ENCODE measurements at places on chromosomes 11 and 22.
A peak's percentile ranks its signal among the peaks of the same experiment; 100 is the strongest.

DNA sequence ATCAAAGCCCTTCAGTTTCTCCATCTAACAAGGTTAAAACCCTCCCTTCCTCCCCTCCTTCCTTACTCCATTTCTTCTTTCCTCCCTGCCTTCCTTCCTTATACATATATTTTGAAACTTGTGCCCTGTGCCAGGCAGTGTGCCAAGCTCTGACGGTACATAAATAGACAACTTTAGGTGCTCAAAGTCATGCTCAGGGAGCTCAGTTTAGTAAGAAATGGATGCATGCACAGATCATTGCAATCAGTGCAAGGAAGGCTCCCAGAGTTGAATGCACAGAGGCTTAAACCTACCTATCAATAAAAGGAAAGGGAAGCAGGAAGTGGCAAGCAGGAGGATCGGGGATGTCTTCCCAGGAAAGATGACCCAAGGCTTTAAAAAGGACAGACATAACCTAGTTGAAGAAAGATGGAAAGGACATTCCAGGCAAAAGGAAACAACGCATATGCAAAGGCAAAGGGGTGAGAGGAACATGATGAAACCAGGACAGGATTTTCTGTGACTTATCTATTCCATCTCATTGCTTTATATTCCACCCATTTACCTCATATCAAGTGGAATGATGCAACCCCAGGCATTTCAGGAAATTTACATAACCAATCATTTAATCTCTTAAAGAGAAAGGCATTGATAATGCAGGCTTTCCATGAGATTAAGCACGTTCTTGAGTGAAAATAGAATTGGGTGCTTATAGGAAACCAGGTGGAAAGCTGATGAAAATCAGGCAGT is 13.2 kb downstream of the FZD4 start:
- DNase-seq, result no peak

GRCh38 chr22:23548501-23549197 is 31.4 kb downstream of the IGLL1 start:
- DNase-seq, result no peak

DNA sequence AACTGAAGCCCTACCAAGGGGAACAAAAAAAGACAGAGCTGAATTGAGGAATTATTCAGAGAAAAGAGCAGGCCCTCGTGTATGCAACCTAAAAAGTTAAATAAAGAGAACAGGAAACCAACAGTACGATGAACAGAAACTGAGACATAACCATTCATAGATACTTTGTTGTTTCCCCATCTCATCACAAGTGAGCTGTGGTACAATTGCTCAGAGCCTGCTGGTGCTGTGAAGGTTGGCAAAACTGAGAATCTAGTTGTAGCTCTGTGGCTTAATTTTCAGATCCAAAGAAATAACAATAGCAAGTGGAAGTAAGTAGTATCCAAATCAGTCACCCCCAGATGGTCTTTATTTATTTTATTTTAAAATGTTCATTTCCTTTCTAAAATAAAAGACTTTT is 37.7 kb upstream of the BLID start:
- DNase-seq, result no peak

- DNase-seq, result peak; percentile 67
Observed at GRCh38 chr22:49992921-49993648, 19.5 kb downstream of the IL17REL start.

DNA sequence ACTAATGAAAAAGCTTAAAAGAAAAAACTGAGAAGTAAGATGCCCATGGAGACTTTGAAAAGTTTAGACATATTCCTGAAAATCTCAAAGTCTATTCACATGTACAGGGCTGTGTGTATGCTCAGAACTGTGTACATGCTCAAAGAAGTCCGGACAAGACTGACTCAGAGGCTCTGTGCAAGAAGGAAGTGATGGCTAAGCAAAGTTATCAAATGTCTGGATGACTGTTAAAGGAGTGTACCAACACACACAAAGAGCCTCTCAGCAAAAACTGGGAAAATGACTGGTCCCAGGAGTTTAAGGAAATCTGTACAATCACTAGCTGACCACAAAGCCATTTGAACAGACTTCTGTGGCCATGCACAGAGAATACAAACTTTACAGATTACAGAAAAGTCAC is 33.1 kb upstream of the ARHGAP32 start:
- no peak for DNase-seq

DNA sequence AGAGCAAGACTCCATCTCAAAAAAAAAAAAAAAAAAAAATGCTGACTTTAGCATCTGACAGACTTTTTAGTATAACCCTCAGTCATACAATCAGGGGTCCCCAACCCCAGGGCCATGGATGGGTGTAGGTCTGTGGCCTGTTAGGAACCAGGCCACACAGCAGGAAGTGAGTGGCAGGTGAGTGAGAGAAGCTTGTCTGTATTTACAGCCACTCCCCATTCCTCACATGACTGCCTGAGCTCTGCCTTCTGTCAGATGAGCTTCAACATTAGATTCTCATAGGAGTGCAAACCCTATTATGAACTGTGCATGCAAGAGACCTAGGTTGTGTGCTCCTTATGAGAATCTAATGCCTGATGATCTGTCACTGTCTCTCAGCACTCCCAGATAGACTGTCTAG is 3.3 kb downstream of the FAM227A start:
- DNase-seq, result no peak

DNA sequence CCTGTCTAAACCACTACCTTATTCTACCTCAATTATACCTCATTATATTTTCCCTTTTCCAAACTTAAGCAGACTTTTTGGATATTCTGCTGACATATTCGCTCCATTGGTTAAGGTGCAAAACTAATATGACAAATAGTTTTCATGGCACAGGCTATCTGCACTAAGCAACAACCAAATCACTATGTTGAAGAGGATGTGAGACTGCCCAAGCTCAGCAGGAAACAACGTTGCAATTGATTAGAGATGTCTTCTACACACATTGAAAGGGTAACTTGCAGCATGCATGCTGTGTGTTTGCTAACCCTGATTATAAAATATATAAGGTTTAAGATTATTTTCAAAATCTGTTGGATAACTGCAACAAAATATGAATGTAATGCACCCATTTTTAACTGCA is 61.6 kb downstream of the STK33 start:
- DNase-seq, result no peak

DNA sequence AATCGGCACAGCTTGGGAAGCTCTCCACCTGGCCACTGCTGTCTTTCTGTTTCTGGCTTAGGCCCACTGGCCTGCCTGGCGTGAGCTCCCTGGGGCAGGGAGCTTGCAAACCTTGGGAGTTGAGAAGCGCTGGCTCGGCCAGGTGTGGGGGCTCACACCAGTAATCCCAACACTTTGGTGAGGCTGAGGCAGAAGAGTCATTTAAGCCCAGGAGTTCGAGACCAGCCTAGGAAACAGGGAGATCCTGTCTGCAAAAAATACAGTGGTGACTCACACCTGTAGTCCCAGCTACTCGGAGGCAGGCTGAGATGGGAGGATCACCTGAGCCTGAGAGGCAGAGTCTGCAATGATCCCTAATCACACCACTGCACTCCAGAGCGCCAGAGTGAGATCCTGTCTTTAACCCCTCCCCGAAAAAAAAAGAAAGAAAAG is 4.0 kb downstream of the AP5B1 start:
- no peak for DNase-seq

DNA sequence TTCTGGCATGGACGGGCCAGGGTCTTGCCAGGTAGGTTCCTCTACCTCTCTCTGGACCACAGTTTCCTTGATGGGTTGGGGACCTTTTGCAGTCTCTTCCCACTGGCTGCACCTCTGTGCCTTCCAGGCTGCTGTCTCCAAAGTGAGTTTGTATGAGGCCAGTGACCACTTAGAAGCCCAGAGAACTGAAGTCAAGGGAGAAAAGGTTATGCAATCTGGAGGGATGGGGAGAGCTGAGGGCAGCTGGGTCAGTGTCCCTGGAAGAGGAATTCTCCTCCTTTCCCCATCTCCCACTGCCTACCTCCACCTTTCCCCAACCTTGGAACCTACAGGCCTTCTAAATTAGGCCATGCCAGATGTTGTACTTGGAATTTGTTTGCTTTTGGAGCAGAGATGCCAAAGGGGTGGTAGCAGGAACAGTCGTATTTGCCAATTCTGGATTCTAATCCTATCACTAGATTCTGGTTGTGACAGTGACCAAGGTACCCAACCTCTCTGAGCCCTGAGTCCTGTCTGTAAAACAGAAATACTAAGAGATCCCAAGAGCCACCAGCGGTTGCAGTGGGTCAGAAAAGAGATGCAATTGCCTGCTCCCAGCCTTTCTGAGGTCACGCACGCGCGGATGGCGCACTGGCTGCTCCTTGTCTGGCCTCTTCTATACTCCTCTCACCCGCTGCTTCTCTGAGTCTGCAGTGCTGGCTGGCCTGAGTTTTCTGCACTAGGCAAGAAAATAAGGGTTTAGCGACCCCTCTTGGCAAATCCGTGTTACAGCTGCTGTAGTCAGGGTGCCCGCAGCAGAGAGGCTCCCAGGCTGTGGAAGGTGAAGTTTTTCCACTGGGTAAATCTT is 10.7 kb upstream of the ACCSL start:
- DNase-seq, result peak; percentile 65

DNA sequence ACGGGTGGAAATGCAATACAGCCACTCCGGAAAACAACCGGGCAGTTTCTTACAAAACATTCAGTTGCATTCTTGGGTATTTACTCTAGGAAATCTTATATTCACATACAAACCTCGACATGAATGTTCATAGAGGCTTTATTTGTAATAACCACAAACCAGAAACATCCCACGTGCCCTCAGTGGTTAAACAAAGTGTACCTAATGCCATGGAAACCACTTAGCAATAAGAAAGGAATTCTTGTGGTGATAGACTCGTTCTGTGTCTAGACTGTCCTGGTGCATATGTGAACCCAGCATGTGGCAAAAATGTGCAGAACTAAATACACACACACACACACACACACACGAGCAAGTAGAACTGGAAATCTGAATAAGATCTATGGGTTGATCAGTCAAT is 1073.3 kb downstream of the TBC1D22A start:
- DNase-seq, result no peak

DNA sequence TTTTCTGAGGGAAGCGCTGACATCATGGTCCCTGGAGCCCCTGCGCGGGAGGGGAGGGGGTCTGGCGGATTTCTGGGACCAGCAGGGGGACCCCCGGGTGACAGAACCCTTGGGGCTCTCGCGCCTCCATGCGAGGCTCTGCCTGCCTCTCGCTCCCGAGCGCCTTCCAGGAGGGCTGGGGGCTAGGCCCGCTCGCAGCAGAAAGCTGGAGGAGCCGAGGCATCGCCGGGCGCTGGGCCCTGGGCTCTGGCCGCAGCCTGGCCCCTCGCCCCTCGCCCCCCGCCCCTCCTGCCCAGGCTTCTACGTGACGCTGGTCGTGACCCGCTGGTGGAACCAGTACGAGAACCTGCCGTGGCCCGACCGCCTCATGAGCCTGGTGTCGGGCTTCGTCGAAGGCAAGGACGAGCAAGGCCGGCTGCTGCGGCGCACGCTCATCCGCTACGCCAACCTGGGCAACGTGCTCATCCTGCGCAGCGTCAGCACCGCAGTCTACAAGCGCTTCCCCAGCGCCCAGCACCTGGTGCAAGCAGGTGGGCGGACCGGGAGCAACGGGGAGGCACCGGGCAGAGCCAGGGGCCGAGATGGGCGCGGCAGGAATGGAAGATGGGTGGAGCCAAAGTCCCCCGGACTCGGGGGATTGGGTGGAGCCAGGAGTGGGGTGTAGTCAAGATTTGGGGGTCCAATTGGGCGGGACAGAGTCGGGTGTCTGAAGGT is 5.4 kb downstream of the BEST1 start:
- DNase-seq, result no peak

- DNase-seq, result no peak
Observed at GRCh38 chr11:108927791-108928545, 263.1 kb downstream of the DDX10 start.

- DNase-seq, result no peak
Observed at GRCh38 chr22:46589141-46589748, 30.9 kb upstream of the GRAMD4 start.

DNA sequence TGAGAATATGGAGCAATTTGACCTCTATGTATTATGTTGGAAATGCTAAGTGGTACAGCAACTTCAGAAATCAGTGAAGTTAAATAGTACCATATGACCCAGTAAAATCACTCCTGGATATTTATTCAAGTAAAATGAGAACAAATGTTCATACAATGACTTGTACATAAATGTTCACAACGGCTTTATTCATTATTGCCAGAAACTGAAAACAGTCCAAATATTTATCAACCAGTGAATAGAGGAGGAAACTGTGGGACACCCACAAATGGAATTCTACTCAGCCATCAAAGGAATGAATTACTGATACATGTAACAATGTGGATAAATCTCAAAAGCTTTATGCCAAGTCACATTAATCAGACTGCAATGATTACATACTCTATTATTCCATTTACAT is 416.3 kb downstream of the AASDHPPT start:
- no peak for DNase-seq

DNA sequence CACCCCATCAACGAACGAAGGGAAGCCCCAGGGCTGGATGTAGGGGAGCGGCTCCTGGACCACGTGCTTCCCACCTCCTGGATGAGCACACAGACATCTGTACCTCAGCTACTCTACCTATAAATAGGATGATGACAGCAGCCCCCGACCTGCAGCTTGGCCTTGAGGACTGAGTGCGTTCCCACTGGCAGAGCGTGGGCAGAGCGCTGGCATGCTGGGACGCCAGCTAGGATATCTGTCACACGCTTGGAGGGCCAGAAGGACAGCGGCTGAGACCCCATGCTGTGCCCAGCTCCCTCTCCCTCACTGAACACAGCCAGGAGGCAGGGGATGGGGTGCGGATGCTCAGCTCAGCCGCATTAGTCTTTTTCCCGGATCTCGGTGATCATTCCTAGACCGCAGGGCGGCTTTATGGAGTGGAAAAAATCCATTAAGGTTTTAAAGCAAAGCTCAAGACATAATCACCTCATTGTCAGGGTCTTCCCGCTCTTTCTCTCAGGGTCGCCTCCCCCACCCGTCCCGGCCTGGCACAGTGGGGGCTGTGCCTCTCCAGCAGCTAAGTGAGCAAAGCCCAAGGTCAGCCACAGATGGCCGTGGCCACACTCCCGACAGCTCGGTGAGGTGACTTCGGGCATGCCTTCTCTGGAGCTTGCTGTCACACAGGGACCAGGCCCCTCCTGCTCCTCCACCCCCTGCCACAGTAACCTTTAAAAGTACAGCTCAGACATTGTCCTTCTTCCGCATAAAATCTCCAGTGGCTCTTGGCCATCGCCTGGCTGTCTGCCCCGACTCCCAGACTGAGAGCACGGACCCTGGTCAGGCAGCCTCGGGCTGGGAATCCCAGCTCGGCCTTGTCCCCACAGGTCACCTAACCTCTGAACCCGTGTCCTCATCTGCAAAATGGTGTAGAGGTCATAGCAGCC is 69.6 kb upstream of the SHISAL1 start:
- DNase-seq, result no peak

GRCh38 chr11:126132319-126132718 is 69.7 kb upstream of the CDON start:
- DNase-seq, result no peak

GRCh38 chr11:59923813-59924212 is 14.4 kb upstream of the OOSP1 start:
- DNase-seq, result no peak

- no peak for DNase-seq
Observed at GRCh38 chr11:121793291-121793690, 322.7 kb downstream of the BLID start.

GRCh38 chr11:115780646-115781362 is 276.6 kb upstream of the CADM1 start:
- DNase-seq, result no peak

- DNase-seq, result peak; percentile 58
Observed at GRCh38 chr22:35631597-35631996, 14.5 kb upstream of the MB start.

- DNase-seq, result no peak
Observed at GRCh38 chr11:61080986-61081590, 21.2 kb upstream of the CD5 start.
